ENCODE measurements at places on chromosomes 6 and 20.
A peak's percentile ranks its signal among the peaks of the same experiment; 100 is the strongest.

DNA sequence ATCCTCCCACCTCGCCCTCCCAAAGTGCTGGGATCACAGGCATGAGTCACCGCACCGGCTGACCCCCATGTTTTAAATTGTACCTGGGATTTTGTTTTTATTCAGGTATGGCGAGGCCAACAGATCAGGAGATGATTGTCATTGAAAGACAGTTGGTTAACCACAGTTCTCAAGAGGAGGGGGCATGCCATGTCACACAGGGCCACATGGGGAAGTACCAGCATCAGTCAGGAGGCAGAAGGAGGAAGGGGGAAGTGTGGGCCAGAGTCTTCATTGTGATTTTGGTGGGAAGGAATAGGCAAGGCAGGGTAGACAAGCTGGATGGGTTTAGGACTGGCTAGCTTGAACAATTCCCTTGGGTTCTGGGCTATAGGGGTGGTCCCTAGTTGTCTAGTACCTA is 9.9 kb upstream of the MMP9 start:
- no peak for DNase-seq

DNA sequence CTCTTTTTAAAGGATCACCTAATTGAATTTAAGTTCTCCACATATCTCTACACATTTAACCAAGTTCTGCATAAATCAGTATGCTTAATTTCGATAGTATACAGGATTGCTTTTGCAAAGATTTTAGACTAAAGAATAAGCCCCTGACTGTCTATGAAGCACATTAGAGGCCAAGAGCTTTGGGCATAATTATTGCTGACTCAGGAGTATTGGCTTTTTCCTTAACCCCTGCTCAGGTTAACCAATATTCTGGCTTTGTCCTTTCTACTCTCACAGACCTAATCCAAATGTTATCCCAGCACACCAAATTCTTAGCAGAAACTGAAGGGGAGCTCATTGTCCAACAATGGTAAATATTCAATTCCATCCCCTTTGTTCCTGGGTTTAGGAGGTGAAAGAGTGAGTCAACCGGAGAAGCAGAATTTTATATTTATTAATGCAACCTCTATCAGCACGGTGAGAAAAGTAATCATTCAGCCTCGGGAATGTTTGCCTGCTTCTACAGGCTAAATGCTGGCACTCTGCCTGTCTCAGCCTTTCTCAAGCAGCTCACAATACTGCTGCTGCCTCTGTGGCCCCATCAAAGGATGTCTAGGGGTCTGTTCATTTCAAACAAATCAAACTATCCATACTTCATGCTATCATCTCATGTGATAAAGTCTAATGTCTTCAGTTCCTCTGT is 125.0 kb downstream of the SIM1 start:
- no peak for DNase-seq

- no peak for DNase-seq
These were observed 29.0 kb upstream of the EEF1E1 start for GRCh38 chr6:8131265-8131897.

DNA sequence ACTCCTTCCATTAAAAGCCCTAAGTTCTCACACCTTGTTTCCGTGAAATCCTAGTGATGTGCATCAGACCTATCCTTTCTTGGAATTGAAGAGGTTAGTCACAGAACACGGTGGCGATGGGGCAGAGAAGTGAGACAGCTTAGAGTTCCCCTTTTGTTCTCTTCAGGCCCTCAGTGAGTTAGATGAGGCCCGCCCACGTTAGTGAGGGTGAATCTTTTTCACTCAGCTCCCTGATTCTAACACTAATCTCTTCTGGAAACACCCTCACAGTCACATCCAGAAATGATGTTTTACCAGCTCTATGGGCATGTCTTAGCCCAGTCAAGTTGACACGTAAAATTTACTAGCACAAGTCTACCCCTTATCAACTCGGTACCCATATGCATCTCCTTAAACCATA is 172.7 kb upstream of the NOX3 start:
- no peak for DNase-seq

- no peak for DNase-seq
These were observed 365.0 kb upstream of the ID4 start for GRCh38 chr6:19472153-19472552.

DNA sequence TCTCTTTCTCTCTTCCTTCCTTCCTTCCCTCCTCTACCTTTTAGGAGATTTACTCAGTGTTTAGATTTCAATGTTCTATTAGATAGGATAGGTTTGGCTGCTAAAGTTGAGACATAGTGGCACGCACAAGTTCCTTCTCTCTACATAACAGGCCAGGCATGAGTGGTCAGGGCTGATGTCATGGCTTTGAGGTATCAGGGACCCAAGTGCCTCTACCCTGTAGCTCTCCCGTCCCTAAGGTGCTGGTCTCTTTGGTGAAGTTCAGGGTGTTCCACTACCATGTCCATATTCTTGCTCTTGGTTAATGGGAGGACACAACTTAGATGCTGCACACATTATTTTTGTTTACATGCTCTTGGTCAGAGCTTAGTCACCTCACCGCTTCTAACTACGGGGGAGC is 245.3 kb downstream of the QKI start:
- DNase-seq = no peak

- DNase-seq = no peak
These were observed 209.9 kb downstream of the ALDH8A1 start for GRCh38 chr6:134740027-134740373.

DNA sequence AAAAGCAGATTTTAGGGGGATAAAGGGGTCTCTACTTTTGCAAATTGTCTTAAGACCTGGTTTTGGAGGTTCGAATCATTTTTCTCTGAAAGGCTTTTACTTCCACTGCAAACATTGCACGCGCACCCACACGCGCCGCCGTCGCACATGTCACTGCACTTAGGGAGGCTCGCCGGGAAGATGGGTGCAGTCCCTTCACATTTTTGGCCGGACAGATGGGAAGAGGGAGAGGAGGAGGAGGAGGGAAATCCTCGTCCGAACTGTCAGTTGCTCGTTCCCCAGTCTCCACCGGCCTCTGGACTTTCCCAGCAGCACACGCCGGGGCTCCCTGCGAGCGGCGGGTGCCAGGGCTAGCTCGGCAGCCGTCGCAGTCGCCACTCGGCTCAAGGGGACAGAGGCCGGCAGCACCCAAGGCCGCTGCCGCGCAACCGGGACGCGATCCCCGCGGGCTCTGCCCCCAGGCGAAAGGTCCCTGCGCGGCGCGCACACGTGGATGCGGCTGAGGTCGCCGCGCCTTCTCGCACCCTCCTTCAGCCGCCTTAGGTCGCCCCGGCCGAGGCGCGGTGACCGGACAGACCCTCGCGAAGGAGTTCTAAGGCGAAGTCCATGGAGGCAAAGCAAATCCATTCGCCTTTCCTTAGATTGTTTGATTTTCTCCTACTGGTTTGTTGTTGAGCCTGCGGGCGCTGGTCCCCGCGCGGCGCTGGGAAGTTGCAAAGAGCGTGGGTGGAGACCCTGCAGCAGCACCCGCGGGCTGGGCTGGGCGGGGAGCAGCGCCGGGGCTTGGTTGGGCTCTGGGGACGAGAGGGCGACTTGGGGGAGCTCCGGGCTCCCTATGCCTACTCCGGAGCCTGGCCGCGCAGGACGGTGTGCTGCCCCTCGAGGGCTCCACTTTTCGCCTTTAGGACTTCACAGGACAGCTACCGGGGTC is 1.2 kb downstream of the MYB start:
- peak; percentile 37 for DNase-seq

- DNase-seq = no peak
These were observed 11.4 kb upstream of the DUSP22 start for GRCh38 chr6:280775-281468.

- no peak for DNase-seq
These were observed 122.2 kb downstream of the KIF13A start for GRCh38 chr6:17865243-17865642.

DNA sequence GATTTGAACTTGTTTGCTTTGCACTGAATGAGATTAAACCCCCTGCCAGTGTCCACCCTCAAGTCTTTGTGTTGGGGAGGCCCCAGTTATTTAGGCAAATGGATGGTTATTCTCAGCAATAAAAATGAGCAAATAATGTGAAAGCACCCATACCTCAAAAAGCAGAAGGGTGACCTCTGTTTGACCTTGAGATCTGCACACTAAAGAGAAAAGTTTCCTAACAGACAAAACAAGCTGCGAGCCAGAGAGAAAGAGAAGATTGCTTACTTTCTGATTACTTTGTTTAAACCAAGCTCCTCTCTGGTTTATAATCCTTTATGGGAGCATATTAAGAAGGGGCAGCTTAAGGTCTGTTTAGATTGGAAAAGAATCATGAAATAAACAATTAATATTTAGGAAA is 30.4 kb upstream of the TRERF1 start:
- DNase-seq = no peak

DNA sequence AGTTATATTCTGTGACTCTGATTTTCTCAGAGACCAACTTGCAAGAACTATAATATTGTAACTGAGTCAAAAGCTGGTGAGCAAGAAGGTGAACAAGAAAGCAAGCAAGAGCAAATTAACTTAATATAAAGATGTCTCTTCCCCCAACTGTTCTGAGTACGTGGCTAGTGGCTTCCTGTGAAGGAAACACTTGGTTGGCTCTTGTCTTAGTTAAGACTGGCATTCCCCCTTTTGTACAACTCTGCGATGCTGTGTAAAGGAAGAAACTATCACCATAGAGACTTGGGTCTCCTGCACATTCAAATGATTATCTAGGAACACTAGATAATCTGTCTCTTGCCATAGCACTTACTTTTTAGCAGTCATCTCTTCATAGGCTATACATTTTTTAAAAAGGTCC is 47.3 kb upstream of the TNFAIP3 start:
- no peak for DNase-seq

GRCh38 chr20:19070681-19071445 is 141.6 kb upstream of the SLC24A3 start:
- no peak for DNase-seq

GRCh38 chr6:153210083-153210482 is 79.0 kb upstream of the RGS17 start:
- no peak for DNase-seq

DNA sequence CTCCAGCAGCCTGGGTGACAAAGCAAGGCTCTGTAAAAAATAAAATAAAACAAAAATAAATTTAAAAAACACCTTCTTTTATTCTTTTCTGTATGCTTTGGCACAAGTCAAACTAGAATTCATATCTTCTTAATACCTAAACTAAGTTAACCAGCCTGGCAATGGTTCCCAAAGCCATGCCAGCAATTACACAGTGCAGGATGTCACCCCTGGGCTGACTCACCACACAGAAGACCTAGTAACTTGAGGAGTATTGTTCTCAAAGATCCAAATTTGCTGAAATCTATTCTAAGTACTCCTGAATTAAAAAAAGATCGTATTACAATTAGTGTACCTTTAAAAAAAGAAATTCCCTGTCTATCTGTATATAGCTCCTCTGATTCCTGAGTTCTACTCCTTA is 162.7 kb upstream of the SGK1 start:
- DNase-seq = no peak

GRCh38 chr6:17785094-17785787 is 78.5 kb upstream of the NUP153 start:
- no peak for DNase-seq

GRCh38 chr20:40826699-40827098 is 137.7 kb upstream of the MAFB start:
- DNase-seq = no peak

DNA sequence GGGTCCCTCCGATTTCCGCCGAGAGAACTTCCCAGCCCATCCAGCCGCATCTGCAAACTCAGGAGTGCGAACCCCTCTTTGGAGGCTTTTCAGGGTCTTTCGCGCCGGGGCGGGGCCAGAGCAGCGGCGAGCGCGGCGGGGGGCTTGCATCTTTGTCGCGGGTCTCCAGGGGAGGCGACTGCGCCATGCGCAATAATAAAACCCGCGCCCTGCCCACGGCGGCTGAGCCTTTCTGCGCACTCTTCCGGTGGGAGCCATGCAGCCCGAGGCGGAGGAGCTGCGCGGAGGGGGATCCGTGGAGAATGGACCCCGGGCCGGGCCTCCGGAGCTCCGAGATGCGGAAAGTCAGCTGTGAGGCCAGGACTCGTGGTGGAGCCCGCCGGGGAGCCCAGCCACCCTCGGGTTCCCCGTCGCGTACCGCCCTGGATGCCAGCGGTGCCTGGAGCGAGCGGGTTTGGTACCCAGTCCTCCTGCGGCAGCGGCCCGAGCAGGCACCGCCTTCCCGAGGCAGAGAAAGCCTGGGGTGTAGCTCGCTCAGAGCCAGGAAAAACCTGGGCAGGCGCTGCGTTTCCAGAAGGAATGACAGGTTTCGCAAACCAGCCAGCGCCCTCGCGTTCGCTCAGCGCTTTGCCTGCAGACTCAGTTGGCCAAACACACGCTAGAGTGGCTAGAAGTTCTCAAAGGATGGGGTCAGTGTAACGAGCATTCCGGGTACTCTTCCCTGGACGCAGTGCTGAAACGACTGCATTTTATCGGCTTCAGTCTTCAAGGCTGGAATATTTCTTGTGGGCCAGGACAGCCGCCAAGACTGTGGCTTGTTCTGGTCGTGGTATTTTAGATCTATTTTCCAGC is 1.2 kb downstream of the AKAP12 start:
- DNase-seq = no peak

GRCh38 chr6:163637524-163637923 is 223.0 kb downstream of the QKI start:
- DNase-seq = no peak

- DNase-seq = no peak
These were observed 4.0 kb upstream of the PTPN1 start for GRCh38 chr20:50506270-50506579.

DNA sequence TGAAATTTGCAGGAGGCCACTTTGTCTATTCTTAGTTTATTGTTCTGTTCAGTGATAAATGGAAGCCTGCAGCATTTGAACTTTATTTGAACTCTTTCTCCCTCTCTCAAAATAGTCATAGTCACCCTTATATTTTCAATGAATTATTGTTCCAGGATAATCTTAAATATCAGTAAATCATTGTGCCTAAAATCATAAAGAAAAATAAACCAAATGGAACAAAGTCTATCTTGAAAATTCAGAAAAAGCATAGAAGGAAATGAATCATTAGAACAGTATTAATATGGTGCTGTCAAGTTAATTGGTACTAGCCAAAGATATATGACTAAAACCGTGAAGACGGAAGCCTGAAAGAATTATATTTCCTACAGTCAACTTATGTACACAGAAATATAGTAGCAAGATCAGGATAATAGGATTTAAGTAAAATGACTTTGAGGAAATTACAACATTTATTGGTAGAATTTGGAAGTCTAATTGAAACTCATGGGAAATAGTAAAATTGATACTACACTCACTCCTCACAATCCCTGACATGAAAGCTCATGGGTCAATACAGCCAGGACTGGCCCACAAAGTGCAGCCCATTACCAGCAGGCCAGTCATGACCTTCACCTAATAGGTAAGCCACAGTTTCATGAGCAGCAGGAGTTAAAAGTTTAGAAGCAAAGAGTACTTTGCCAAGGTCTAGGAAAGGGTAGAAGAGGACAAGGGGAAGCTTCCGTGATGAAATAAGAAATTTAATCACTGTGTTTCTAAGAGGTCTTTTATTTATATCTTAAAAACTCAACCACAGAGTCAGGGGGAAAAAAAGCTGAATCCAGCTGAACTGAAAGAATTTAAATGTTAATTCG is 119.9 kb upstream of the ENPP5 start:
- DNase-seq = no peak

- peak; percentile 29 for DNase-seq
These were observed 54.4 kb downstream of the GOPC start for GRCh38 chr6:117547688-117548621.
